CD4-positive, alpha-beta T cell treated with Interleukin-2 at 100 ng/mL for 4 hours (primary cell): ENCODE measurements at places on chromosomes 3 and 15.

GRCh38 chr3:106425026-106425425 lies 556.2 kb upstream of the CBLB start:
- DNase-seq = no peak

GRCh38 chr3:149967086-149967685 lies 3.5 kb downstream of the PFN2 start:
- DNase-seq = peak; percentile 56

DNA sequence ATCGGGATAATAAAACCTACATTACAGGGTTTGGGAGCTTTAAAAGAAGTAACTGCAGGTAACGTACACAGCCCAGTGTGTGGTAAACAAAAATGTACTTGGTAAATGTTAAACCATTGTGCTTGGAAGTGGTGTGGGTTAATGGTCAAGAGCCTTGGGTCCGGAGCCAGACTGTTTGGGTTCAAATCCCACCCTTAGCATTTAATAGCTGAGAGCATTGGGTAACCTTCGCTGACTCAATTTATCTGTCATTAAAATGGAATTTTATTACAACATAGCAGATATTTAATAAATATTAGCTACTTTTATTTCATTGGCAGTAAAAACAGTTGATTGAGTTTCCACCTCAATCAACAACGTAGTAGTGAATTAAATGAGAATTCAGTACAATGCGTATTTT lies 1.5 kb downstream of the FSTL1 start:
- no peak for DNase-seq

GRCh38 chr3:94187697-94188096 lies 124.8 kb downstream of the NSUN3 start:
- no peak for DNase-seq

- DNase-seq = no peak
Observed at GRCh38 chr3:180617049-180617448, 15.1 kb downstream of the TTC14 start.

- DNase-seq = no peak
Observed at GRCh38 chr3:110393941-110394340, 677.7 kb upstream of the NECTIN3 start.

GRCh38 chr3:142563496-142563997 lies 15.0 kb downstream of the ATR start:
- no peak for DNase-seq

- DNase-seq = no peak
Observed at GRCh38 chr3:123700791-123701722, 116.2 kb upstream of the HACD2 start.

GRCh38 chr3:9901967-9902366 lies 681 bp upstream of the IL17RE start:
- peak; percentile 31 for DNase-seq

GRCh38 chr3:94220426-94220825 lies 157.6 kb downstream of the NSUN3 start:
- DNase-seq = no peak

- peak; percentile 27 for DNase-seq
Observed at GRCh38 chr3:4994144-4994730, 15.0 kb downstream of the BHLHE40 start.

DNA sequence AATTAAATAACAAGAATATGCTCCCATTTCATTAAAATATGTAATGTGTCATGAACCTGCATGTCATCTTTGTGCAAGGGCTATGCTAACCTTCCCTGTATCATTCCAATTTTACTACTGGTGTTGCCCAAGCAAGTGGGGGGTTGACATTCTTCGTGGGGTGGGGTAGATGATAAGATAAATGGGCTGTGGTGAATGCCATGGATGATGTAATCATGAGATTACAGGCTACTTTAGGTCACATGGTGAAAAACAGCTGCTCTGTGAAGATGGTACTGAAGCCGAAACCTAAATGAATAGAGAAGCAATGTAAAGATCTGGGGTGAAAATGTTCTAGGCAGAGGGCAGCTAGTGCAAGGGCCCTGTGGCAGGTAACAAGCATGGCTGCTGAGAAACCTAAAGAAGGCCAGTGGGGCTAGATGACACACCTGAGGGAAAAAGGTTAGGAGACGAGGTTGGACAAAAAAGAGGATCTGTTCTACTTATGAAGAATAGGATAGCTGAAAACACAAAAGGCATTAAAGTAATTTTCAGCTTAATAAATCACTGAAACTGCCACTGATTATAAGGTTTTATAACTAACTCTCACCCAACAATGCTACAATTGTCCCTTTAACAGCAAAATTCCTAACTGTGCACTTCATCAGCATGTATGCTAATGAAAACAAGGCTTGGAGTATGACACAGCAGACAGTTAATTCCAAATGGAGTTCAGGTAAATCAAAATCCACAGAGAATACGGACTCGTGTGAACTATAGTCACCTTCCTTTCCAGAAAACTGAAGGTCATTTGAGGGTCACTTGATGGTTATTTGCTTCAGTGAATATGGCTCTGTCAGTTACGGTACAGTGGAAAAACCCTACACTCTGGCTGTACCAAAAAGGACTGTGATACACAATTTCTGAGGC lies 35.0 kb downstream of the MTMR10 start:
- DNase-seq = no peak

DNA sequence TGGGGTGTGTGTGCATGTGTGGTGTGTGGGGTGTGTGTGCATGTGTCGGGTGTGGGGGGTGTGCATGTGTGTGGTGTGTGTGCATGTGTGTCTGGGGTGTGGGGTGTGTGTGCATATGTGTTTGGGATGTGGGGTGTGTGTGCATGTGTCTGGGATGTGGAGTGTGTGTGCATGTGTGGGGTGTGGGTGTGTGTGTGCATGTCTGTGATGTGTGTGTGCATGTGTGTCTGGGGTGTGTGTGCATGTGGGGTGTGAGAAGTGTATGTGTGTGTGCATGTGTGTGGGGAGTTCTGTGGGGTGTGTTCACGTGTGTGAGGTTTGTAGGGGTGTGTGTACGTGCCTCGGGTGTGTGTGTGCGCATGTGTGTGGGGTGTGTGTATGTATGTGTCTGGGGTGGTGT lies 6.7 kb upstream of the OCA2 start:
- no peak for DNase-seq

DNA sequence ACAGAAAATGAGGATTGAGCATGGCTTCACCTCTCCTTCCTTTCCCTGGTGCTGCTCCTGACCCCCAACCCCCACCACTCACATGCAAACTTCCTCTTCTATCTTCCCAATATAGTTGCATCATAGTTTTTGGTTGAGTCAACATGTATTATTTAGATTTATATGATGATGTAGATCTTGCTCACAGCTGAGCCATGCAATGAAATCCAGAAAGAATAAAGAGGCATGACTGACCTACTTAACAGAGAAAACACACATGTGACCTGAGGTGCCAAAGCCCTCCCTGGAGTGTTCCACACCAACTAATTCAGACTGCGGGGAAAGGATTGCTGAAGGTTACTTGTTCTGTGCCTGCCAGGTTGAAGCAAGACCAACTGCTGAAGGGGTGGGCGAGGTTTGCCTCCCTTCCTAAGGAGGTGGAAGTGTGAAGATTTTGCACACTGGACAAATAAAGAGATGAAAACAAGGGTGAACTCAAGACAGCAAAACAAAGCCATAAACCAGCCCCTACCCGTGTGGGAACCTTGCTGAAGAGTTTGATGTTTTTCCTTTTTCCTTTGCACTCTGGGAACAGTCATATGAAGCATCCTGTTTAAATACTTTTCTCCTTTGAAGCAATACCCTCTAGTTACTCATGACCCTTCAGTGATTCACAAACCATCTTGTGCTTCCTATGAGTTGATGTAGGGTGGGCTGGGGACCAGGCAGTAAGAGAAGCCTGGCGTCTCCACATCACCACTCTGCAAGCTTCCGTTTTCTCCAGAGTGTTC lies 155.2 kb upstream of the UBE2E1 start:
- no peak for DNase-seq

DNA sequence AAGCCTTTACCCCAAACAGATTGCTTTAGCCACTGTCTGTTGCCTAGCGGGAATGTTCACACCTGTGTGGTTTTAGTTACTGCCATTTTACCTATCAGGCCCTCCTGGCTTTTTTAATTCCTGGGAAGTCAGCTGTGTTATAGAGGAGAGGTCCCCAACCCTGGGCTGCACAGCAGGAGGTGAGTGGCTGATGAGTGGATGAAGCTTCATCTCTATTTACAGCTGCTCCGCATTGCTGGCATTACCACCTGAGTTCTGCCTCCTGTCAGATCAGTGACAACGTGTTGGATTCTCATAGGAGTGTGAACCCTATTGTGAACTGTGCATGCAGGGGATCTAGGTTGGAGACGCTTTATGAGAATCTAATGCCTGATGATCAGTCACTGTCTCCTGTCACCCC lies 127.0 kb downstream of the MBNL1 start:
- no peak for DNase-seq

GRCh38 chr3:53674582-53674981 lies 171.6 kb downstream of the CHDH start:
- DNase-seq = no peak

DNA sequence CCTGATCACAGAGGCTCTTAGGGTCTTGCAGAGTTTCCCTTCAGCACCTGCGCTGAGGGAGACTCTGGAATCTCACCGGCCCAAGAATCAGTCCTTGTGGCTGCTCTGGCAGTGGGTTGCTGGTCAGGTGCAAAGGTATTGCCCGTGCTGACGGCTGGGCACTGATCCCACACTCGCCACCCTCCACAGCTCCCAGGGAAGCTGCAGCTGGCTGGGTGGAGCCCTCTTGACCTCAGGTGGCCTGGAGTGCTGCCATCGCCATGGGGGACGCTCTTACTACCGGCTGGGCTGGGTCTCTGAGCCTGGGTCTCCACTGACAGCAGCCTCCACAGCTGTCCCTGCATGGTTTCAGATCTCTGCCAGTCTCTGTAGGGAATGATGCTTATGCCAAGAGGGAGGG lies 52.6 kb upstream of the EPHB3 start:
- no peak for DNase-seq

GRCh38 chr3:190369668-190370295 lies 18.2 kb upstream of the CLDN16 start:
- no peak for DNase-seq

DNA sequence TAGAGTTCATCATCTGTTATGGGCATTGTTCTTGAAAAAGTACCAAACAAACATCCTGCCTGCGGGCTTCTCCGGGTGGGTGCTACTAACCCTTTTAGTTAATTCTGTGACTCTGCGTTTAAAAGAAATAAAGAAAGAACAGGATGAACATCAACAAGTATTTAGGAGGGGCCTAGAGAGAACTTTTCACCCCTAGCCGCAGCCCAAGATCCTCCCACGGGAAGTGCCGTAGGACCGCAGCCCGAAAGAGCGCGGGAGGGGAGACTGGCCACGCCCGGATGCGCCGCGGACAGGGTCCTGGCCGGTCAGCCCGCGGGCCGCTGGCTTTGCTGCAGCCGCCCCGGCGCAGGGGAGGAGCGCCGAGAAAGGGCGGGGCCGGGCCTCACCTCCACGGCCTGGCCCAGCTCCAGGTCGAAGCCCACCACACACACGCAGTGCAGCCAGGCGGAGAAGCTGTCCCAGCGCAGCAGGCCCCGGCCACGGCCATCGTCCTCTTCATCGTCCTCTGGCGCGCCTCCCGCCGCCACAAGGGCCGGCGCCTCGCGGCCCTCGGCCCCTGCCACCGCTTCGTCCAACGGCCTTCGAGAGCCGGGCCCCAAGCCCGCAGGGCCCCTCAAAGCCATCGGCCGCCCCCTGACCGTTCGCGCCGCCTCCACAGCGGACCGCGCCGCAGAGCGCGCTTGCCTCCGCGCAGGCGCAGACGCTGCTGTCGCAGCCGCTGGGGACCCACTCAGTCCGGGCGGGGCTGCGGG lies at the start of gene DENND6A:
TSS of gene DENND6A (minus strand) at position 682 of the 752 bp plus-strand sequence. CDS start at position 623, 59 bp downstream.
- peak; percentile 95 for DNase-seq

GRCh38 chr3:183487896-183488295 lies 59.5 kb upstream of the MCF2L2 start:
- DNase-seq = no peak

DNA sequence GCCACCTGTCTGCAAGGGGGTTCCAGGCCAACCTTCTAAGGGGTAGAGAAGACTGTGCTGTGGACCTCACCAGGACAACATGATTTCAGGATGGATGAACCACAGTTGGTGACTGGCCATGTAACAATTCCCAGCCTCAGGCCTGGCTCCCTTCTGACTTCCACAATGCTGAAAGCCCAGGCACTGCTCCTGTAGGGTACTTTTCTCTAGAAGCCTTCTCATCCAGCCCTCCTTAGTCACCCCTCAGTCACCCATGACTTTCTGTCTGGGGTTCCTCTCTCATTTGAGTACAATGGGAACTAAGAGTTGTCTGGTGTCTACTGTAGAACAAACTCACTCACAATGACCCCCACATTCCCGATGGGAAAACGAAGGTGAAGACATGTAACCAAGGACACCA lies 8.6 kb downstream of the ALS2CL start:
- no peak for DNase-seq

DNA sequence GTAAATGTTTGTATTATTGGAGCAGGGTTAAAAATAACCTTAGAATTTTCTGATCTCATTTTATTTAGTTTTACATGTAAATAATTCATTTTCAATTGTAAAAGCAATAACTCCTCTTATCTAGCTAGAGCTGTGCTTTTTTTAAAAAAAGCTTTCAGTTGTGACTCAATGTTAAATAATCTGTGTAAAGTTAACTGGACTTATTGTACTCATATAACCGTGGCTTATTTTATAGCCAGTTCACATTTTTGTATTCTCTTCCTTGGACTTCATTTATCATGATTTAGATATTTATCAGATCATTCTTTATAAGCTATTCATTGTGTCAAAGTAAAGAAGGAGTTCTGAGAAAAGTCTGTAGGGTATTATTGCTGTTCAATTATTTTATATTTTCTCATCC lies 435.6 kb downstream of the CADM2 start:
- DNase-seq = no peak

GRCh38 chr3:89038869-89039268 lies 68.6 kb upstream of the EPHA3 start:
- DNase-seq = no peak

GRCh38 chr15:41333026-41333562 lies 413 bp downstream of the NUSAP1 start:
- peak; percentile 12 for DNase-seq

DNA sequence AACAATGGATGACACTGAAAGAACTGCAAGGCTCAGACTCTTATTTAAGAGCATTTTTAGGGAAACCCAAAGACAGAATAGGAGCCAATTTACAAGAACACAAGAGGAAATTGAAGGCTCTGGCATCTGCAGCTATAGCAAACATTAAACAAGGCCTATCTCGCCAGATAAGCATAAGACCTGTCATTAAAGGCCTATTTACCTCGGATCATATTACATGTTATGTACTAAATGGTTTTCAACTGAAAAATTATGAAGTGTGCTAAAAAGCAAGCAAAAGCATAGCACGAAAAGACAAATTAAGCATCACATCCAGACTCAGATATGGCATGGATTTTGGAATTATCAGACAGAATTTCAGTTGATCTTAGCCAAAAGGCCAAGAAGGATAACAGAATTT lies 617.1 kb downstream of the SQOR start:
- DNase-seq = no peak
